ENCODE measurements at places on chromosomes 13 and 19.
A peak's percentile ranks its signal among the peaks of the same experiment; 100 is the strongest.

DNA sequence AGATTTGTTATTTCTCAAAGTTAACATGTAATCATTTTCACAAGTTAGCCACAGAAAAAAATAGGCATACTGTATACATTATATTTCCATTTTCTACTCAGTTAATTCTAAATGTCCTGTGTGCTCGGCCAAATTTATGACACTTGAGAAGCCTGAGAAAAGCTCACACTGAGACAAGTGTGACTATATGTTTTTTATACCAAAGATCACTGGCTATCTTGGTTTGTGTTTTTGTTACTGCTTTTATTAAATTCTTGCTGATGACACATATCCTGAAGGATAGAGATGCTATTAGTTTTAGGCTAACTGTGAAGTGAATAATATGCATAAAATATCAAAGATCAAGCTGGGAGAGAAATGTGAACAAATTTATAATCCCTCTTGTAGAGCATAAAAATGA lies 49.3 kb upstream of the IL17D start:
- DNase-seq, result no peak

- DNase-seq, result no peak
These were observed 417.1 kb downstream of the ITGBL1 start for GRCh38 chr13:101869553-101869952.

DNA sequence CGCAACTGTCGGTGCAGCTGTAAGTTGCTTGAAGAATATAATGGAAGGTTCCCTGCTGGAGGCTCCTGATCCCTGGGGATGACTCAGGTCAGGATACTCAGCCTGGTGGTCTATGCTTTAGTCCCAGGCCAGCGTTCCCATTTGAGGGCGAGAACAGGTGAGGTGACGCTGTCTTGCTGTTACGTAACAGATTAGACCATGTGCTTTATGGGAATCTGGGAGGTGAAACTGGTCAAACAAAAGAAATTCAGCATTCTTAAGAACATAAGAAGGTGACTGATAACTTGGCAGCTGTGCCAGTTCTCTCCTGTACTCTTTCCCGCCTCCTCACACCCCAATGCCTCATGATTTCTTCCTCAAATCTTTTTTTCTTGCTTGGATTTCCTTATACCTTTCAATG lies at the start of gene CXCL17:
TSS of gene CXCL17 (minus strand) at position 114 of the 400 bp plus-strand sequence. CDS start 114 bp downstream, outside the sequence.
- no peak for DNase-seq

DNA sequence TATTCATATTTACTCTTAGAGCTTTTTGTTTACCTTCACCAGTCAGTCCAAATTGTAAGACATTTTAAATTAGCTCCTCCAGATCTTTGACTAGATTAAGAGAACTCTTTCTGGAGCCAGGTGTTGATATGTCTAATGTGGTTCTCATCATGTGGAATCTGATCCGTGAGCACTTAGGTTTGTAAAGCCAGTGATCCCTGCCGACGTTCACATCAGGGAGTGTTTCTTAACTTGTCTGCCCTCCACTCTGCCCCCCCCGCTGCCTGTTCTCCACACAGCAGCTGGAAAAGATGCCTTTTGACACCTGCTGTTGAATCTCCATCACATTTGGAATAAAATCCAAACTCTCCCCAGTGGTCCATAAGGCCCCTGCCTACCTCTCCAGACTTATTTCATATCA lies 17.7 kb downstream of the METTL21C start:
- DNase-seq, result no peak

- DNase-seq, result no peak
These were observed 35.6 kb downstream of the CLDN10 start for GRCh38 chr13:95588134-95588533.

DNA sequence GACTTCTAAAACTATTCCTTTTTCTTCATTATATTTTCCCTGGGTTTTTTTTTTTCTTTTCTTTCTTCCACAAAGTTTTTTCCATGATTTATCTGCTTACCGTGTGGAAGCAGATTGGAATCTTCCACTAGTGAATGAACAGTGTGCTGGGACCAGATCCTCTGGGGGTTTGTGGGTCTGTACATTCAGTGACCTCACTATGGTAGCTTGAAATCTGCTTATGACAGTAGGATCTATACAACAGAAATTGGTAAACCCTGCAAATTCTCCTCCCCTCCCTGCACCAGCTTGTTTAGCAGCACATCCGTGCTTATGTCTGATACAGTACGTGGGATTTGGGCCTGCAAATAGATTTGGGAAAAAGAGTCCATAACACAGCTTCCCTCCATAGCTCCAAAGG lies 26.0 kb upstream of the MAB21L1 start:
- no peak for DNase-seq

DNA sequence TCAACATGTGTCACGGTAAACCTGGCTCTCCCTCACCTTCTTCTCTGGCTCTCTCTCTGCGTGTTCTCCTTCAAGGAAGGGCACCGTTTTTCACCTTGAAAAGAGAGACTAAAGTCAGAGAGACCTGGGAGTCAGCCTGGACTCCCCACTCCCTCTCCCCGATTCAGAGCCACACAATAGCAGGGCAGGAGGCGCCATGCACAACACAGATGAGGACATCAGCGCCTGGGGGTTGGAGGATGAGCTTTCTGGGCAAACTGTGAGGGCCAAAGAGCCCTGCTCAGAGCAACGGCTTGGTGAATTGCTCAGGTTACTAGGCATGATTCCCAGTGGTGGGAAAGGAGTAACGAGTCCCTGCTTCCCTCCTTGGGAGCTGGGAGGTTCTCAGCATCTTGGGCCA lies 32.3 kb downstream of the HSPH1 start:
- no peak for DNase-seq

GRCh38 chr19:37304190-37304883 lies 66.6 kb upstream of the ZNF527 start:
- DNase-seq, result peak; percentile 21

DNA sequence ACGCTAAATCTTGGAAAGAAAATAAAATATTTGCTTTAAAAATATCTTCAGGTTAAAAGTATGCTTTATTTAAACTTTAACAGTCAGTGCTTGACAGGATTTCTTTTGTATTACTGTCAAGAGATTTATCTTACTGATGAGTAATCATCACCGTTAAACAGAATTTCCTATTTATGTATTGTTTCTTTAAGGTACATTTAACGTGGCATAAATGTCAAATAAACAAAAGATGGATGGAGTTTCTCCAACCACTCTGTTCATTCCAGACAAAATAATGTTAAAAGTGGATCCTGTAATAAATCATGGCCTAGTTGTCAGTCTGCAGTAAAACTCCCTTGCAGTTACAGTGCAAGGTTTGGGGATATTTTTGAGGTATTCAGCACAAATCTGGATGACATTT lies 298.3 kb downstream of the DIAPH3 start:
- no peak for DNase-seq

DNA sequence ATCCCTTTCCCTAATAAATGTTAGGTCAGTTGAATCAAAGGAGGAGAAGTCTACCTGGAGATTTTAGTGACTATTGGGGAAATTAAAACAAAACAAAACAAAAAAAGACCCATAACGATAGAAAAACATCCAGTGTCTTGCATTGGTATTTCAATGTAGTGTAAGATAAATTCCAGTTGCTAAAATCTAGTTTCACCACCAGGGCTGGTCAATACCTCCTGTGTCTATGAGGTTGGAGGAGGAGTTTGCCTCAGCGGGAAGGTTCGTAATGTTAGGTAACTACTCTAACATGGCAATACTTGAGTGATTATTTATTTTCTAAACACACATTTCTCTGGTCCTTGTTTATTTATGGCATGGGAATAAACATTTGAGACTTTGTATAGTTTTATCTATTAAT lies 483.2 kb downstream of the FGF9 start:
- no peak for DNase-seq

DNA sequence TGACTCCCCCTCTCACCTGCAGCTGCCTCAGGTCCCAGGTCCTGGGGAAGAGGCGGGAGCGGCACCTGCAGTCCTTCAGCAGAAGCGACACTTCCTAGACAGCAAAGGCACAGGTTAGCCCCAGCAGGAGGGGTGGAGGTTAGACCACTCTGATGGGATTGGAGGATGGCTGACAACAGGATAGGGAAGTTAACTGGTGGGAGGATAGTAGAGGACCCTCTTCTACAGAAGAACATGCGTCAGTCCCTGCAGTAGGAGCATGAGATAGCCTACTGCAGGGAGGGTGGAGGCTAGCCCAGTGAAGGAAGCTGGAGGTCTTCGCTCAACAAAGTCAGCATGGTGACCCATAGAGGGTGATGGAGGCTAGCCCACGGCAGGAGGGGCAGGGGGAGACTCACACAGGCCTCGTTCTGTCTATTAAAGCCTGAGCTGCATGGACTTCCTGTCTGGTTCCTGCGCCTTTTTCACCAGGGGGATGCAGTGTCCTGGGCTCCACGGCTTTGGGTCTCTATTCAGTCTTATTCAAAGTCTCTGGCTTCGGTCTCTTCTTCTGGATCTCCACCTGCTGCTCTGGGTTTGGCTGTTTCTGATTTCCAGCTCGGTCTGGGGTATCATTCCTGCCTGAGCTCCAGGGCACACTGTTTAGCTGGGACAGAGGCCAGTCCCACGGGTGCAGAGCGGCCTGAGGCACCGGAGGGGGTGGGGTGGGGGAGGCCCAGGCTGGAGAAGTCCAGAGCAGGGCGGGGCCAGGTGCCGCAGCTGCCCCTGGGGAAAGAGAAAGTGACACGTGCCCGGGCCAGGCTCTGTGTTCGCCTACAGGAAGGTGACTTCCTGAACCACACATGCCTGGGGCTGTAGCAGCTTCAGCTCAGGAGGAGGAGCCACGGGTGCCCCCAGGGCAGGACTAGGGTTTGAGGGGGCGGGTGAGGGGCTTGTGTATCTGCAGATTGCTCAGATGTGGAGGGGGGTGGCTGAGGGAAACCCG lies 7.3 kb downstream of the IFNL3 start:
- peak; percentile 54 for DNase-seq

DNA sequence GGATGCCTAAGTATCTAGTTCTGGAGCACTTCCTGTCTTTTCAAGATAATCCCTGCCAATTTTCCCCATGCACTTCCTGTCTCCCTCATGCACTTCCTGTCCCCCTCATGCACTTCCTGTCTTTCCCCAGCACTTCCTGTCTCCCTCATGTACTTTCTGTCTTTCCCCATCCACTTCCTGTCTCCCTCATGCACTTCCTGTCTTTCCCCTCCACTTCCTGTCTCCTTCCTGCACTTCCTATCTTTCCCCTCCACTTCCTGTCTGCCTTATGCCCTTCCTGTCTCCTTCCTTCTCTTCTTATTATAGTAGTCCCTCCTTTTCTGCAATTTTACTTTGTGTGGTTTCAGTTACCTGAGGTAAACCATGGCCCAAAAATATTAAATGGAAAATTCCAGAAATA lies 3.0 kb upstream of the TNNT1 start:
- DNase-seq, result no peak

- no peak for DNase-seq
These were observed 1971.4 kb downstream of the OLFM4 start for GRCh38 chr13:55000043-55000442.

GRCh38 chr13:19695428-19695827 lies 62.0 kb downstream of the MPHOSPH8 start:
- DNase-seq, result no peak

GRCh38 chr19:37313335-37313627 lies 57.6 kb upstream of the ZNF527 start:
- no peak for DNase-seq

DNA sequence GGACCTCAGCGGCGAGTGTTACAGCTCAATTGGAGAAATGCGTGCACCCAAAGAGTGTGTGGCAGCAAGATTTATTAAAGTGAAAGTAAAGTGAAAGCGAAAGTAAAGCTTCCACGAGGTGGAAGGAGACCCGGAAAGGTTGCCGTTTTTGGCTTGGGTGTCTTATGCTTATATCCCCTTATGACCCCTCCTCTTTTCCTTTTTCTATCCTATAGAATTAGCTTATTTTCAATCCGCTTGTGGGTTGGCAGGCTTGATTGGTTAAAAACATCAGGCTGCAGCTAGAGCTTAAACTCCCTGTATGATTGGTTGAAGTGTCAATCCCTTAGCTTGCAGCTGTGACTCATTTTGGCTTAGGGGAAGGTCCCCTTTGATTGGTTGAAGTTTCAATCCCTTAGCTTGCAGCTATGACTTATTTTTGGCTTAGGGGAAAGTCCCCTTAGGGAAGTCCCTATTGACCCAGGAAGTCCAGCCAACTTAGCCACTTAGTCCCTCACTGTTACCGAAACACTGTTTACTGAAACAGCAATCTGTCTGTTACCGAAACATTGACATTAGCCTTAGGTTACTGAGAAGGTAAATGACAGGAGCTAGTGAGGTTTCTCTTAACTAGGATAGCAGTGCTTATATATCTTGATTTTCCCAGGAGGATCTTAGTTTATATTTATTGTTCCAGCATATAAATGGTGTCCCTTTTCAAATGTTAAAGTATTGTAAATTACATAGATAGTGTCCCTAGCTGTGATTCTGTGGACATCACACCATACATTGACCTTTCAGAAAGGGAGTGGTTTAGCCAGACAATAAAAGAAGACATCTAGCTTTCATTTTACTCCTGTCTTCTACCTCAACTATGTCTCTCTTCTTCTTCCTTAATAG lies 575.8 kb downstream of the DACH1 start:
- peak; percentile 6 for DNase-seq

GRCh38 chr13:23956106-23956505 lies 58.8 kb upstream of the C1QTNF9B start:
- DNase-seq, result peak; percentile 14
